Stimulated activated CD8-positive, alpha-beta memory T cell treated with anti-CD3 and anti-CD28 coated beads, Interleukin-15, amount 100 ng/mL, for 24 hours (primary cell): ENCODE measurements at places on chromosomes 3 and 15.

DNA sequence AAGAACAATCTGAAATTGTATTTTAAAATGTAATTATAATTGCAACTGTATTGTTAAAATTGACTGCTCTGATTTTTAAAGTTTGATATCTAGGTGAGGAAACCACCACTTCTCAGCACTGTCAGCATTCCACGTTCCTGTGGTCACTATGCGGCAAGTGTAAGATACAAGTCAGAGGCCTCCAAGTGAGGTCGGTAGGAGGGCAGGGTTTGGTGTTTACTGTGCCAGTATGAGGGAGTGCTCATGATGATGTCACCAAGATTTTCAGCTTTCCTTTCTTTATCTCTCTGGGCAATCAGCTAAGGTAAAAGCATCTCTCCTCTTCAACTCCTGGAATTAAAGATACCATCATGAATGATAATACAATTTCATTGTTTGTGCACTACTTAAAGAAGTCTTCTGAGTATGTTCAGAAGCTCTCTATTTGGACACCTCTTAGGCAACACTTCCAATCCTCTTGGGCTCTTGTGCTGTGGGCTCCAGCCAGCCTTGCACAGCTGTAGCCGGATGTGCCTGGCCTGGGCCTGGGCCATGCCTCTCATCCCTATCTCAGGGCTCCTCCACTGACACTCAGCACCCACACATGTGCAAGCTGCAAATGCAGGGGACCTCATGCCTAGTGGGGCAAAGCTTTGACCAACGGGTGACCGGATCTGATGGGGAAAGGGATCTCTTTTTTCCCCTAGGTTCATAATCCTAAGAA, 42.9 kb downstream of the CCR3 start:
- DNase-seq: no peak

DNA sequence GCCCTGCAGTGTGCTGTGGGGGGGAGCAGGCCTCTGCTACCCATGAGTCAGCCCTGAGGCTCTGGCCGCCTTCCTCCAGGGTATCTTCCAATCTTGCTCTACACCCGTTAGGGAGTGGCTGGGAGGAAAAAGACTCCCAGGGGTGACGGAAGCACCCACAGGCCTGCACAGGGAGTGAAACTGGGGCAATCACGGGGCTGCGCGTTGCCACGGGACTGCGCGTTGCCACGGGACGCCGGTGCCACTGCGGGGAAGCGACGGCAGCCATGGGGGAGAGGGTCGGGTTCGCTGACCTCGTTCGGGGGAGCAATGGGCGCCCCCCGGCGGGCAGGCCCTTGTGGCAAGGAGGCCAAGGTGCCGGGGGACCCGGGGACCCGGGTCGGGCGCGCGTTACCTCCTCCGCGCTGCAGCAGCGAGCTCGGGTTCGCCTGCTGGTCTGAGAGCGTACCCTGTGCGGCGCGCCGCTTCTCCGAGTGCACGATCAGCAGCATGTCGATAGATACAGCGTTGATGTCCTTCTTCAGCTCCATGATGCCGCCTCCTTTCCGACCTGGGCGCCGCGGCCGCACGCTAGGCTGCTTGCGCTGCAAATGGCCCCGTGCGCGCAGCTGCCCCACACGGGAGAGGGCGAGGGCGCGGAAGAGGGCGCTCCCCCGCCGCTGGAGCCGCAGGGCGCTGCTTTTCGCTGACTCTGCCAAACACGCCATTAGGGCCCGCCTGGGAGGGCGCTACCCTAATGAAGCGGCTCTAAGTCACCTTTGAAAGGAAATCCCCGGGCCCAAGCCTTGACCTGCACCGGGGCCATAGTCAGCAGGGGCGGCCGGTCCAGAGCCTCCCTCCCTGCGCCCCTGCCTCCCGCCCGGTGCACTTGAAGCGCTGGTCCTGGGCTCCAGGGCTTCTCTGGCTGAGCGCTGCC, at the start of gene KY:
KY (minus strand) TSS at position 592 of the 916 bp plus-strand sequence; CDS start at position 530, 62 bp downstream.
- DNase-seq: no peak

DNA sequence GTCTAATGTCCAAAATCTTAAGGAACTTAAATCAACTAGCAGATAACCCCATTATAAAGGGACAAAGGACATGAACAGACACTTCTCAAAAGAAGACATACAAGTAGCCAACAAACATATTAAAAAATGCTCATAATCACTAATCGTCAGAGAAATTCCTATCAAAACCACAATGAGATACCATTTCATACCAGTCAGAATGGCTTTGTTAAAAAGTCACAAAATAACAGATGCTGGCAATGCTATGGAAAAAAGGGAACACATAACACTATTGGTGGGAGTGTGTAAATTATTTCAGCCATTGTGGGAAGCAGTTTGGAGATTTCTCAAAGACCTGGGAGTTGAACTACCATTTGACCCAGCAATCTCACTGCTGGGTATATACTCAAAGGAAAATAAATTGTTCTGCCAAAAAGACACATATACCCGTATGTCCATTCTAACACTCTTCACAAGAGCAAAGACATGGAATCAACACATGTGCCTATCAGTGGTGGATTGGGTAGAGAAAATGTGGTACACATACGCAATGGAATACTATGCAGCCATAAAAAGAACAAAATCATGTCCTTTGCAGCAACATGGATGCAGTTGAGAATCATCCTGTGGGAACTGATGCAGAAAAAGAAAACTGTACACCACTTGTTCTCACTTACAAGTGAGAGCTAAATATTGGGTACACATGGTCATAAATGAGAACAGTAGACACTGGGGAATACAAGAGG, 78.5 kb downstream of the TCF12 start:
- DNase-seq: no peak

GRCh38 chr15:27792756-27793264, 306.3 kb downstream of the OCA2 start:
- no peak for DNase-seq

GRCh38 chr3:3783210-3783609, 16.0 kb upstream of the LRRN1 start:
- no peak for DNase-seq

DNA sequence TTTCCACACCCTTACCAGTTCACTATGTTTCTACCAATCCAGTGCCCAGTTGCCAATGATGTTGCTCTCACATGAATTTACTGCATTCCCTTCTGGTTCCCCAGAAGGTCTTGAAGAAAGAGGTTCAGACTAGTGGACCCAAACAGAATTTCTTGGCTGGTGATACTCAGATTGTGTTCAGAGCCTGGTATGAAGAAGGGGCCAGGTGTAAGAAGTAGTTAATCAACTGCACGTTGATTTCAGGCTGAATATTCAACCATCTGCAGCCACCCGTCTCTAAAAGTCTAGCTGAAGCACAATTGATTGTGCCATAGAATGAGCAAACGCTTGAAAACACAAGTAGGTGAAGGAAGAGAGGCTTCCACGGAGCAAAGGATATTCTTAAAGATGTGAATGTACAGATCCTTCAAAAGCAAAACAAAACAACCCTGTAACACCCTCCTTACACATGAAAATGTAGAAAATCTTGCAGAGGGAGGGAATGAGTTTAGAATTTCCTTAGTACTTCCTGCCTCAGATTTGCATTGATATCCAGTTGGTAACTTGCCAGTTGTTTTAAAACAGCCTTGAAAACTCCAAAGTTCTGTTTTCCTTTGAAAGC, 4.7 kb downstream of the RBMS3 start:
- DNase-seq: no peak

DNA sequence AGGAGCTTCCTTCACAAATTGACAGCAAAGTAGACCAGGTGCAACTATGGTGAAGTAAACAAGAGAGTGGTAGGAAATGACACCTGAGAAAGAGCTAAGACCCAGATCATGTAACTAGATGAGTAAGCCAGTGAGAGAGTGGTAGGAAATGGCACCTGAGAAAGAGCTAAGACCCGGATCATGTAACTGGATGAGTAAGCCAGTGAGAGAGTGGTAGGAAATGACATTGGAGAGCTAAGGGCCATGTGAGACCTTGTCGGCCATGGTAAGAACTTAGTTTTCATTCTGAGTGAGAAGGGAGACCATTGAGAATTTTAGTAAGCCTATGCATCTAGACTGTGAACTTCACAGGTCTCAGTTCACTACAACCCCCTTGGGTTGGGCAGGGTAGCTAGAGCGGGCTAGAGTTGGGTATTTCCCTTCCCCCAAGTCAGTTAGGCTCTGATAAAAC, 5.4 kb upstream of the SENP7 start:
- DNase-seq: no peak

DNA sequence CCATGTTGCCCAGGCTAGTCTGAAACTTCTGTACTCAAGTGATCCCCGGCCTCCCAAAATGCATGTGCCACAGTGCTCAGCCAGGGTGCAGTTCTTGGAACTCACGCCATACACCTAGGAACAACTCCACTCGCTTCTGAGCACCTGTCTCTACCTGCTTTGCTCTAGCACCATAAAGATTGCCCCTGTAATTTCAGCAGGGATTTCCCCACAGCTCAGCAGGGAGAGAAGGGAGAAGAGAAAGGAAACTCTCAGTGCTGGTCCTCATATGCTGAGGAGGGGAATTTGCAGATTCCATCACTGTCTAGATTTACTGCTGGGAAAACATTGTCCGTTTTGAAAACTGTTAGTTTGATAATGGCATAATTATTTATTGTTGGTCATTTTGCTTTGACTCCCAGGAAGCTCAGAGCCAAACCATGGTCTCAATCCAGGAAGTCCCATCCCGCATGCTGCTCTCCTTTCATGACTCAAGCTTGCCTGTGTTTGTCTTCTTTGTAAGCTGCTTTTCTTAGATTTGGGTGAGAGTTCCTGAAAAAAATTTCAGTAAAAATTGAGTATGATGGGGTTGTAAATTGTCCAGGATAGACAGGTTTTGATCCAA, 24.2 kb downstream of the TRIM71 start:
- no peak for DNase-seq

GRCh38 chr15:99454941-99455788, 110.6 kb upstream of the MEF2A start:
- no peak for DNase-seq

- DNase-seq: no peak
These were observed 279.6 kb downstream of the KLF13 start for GRCh38 chr15:31606194-31606669.

GRCh38 chr15:68494573-68495110, 62.7 kb upstream of the ITGA11 start:
- DNase-seq: no peak

- no peak for DNase-seq
These were observed 24.6 kb upstream of the RSL24D1 start for GRCh38 chr15:55221090-55222011.

DNA sequence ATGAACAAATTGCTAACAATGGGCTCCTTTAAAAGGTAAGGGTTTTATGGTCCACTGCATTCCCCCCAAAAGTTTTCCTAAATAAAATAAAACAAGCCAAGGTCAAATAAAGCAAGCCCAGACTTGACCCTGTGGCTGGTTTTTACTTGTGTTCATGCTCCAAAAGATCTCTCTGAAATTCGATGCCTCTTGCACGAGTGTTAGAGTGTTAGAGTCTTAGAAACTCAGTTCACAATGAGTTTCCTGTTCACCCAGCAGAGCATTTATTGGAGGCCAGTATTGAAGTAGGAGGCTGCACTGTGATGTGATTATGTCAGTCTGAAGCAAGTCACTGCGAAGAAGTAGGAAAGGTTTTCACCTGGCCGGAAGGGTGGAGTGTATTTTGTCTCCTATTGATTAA, 59.9 kb upstream of the LRTM1 start:
- DNase-seq: no peak

DNA sequence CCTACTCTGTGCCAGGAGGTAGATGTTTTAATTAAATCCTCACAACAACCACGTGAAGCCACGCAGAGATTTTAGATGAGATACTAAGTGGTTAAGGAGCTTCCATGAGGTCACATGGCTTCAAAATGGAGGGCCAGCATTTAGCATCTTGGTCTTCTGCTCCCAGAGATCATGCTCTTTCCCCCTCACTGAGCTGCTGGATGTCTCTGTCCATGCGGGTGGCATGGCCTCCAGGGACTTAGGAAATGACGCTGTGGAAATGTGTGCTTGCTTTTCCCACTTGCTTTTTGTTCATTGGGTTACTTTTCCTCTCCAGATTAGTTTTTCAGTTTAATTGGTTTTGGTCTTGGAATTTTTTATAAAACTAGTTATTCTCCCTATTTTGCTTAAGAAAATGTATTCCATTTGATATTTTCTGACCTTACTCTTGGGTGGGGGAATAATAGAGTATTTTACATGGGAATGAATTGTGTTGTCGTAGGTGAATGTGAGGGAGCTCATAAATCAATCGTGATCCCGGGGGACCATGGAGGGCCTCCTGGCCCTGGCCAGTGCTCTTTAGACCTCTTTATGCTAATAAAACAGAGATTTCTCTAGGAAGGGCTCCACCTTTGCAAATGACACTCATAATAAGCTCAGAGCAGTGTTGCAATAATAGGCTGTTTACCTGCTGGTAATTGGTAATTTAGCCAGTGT, 376.0 kb upstream of the ONECUT1 start:
- no peak for DNase-seq

DNA sequence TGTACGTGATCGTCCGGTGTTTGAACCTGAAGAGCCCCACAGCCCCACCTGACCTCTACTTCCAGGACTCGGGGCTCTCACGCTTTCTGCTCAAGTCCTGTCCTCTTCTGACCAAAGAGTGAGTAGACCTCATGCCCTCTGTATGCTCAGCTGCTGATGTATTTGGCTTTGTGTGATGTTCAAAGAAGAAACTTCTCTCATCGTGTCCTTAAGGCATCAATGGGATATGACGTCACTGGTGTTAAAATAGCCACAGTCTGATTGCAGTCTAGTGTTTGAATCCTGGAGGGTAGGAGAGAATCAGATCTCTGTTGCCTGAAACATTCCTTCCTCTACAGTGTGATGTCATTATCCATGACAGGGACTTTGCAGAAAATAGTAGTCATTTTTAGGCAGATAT, 28.1 kb downstream of the ABHD2 start:
- no peak for DNase-seq

DNA sequence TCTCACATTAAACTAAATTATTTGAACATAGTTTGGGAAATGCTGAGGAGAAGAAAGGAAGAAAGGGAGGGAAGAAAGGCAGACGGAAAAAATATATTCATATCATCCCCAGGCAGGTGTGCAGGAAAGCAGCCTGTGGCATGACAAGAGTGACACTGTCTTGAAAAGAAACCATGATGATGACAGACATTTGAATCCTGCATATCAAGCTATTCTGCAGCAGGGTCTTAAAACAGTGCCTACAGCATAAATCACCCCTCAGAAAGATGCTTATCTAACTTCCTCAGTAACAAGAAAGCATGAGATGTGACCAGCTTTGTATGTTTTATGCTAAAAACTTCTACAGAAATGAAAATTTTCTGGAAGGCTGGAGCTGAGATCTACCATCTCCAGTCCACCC, 144.5 kb upstream of the GRM7 start:
- no peak for DNase-seq

- DNase-seq: no peak
These were observed 995 bp downstream of the CHST14 start for GRCh38 chr15:40471808-40472150.
